ENCODE measurements at places on chromosomes 6 and 20.

DNA sequence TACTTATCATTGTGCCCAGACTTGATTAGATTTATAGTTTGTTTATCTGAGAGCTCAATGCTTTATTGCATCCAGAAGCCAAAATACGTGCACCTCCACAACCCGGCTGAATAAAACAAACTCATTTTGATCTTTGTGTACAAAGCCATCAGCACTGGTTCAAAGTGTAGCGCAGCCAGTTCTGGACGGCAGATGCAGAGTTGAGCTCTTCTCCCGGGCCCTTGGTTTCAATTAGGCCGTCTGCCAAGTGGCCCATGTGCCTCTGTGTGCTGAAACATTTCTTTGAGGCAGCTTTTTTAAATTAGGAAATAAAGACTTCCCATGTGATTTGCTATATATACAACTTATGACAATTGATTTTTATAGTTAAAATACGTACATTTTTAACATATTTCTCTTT is 96.2 kb upstream of the RSPO3 start:
- DNase-seq, result no peak

DNA sequence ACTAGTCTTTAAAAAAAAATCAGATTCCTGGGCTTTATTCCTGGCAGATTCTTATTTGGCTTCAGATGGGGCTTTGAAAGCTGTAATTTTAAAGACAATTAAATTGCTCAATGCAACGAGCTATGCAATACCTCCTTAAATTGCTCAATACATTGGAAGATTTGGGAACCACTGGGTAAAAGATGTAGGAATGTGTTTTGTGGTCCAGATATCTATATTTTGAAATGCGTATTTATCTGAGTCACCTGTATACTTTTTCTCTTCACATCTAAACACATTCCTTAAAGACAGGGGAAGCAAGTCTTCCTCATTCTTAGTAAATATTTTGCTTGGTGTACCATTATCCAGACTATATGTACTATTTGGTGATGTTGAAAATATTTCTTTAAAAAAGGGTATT is 29.6 kb upstream of the MAP7 start:
- DNase-seq, result no peak

GRCh38 chr20:51562332-51563173 is 20.0 kb upstream of the NFATC2 start:
- no peak for DNase-seq

DNA sequence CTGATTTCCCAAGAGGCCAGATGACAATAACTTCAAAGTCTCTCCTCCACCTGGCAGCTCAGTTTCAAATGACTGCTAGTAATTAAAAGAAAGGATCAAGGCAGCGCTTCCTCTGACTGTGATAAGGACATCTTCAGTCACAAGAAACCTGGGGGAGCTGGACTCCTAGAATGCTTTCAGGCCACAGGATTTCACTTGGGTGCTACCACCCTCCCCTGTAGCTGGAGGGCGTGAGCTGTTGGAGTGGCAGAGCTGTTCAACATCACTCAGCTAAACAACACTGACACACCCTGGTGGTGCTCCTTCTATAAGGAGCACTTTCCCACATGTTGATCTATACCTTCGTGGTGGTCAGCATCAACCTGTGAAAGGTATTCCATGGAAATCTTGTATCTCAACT is 2.2 kb upstream of the CNR1 start:
- DNase-seq, result no peak

GRCh38 chr6:170222498-170223471 is 68.1 kb downstream of the DLL1 start:
- no peak for DNase-seq

DNA sequence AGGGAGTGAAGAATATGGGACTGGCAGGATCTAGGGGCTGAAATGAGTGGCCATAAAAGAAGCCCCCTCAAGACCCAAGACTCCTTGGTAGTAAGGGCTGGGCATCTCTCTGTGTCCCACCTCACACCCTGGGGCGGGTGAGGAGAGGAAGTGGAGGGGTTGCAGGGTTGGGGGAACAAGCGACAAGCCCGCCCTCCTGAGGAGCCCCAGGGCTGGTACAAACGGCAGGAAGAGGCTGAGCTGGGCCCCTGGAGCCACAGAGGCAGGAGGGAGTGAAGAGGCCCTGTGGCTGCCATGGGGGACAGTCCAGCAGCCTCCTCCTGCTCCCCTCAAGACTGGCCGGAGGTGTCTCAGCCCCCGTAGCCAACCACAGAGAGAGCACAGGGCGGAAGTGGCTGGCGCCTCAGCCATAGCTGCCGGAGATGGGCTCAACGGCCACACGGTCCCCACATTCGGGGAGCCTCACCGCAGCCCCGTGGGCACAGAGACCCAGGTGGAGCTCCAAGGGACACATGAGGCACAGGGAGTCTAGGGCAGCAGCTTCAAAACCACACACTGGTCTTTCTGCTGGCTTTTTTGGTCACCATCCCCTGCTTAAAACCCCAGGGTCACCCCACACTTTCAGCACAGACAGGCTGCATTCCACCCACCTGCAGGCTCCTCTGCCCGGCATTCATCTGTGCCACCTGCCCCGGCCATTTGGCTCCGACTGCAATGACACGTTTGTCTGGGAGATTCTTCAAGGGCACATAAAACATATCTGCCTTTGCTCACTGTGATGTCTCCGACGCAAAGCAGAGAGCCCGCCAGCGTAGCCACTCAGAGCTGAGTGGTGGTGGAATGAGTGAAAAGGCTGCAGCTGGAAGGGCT is 524 bp downstream of the C20orf203 start:
- peak; percentile 79 for DNase-seq
